Vagina (tissue), 2 donors: ENCODE measurements at places on chromosomes 4 and X.

DNA sequence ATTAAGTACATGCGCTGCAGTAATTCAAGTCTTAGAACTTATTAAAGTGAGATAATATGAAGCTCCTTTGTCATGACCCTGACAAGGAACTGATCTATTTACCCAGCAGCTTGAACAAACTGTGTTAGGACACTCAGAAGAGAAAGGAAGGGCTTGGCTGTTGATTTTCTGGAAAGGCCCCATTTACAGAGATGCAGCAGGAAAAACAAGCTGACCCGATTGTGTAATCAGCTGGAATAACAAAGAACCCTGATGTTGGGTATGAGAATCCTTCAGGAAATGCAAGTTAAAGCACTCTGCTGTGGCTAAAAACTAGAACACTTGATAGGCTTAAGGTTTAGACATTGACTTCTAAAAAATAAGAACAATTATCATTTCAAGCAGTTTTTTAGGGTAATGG is 64.8 kb downstream of the TBC1D9 start:
- H3K36me3 ChIP-seq = no peaks in the 10 kb centered on the region
- no peak for DNase-seq
- H3K27me3 ChIP-seq = no peaks in the 10 kb centered on the region
- peak overlapping the region; percentile 44 for H3K27ac ChIP-seq

- no peak overlapping the region for H3K4me3 ChIP-seq
- H3K36me3 ChIP-seq = no peaks in the 10 kb centered on the region
- H3K4me1 ChIP-seq = no peaks in the 10 kb centered on the region
- H3K27ac ChIP-seq = no peak overlapping the region
These were observed 275.1 kb downstream of the ADGRA3 start for GRCh38 chr4:22240814-22241213.

DNA sequence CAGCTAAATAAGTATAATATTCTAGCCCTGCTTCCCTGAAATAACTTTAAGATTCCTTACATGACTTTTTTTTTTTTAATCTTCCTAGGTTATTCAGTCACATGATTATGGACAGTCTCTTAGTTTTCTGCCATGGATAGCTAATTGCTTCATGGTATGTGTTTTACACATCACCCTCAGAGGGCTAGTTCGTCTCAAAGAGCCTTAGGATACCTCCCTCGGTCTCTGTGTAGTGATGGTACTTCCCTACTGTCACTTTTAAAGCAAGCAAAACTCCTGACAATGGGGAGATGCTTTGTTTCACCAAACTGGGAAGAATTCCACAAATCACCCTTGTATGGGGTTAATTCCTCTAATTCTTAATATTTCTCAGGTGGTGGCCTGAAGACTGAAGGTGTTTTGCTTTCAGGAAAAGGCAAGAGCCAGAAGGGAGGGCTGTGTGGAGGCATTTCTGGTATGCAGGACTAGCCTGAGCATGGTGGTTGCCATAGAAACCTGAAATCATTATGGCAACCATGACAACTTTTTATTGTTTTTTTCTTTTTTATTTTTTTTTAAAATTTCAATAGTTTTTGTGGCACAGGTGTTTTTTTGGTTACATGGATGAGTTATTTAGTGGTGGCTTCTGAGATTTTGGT is 70.4 kb downstream of the BEX3 start:
- no peak for DNase-seq
- no peaks in the 10 kb centered on the region for H3K36me3 ChIP-seq
- no peak overlapping the region for H3K4me3 ChIP-seq
- H3K4me1 ChIP-seq = no peaks in the 10 kb centered on the region

- H3K36me3 ChIP-seq = no peaks in the 10 kb centered on the region
- H3K27ac ChIP-seq = peak overlapping the region; percentile 37
- peak overlapping the region; percentile 60 for H3K4me3 ChIP-seq
- DNase-seq = no peak
- H3K4me1 ChIP-seq = peaks cover 16% of the 10 kb centered on the region
- H3K27me3 ChIP-seq = no peaks in the 10 kb centered on the region
These were observed 100.1 kb downstream of the CEP135 start for GRCh38 chr4:56048702-56049431.

DNA sequence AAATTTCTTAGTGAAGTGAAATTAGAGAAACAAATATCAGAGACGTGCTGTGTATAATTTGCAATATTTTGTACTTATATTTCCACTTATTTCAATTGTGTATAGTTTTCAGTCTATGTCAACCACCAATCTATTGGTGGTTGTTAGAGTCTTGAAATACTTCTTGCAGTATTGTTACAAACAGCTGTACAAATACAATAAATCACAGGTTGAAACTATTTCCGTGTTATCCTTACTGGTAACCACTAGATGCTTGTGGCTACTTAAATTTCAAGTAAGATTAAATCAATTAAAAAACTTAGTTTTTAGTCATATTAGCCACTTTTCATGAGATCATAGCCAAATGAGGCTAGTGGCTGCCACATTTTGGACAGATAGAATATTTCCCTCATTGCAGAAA is 520.5 kb downstream of the GBA3 start:
- H3K4me3 ChIP-seq = no peak overlapping the region
- no peaks in the 10 kb centered on the region for H3K36me3 ChIP-seq
- H3K4me1 ChIP-seq = no peaks in the 10 kb centered on the region
- no peaks in the 10 kb centered on the region for H3K27me3 ChIP-seq
- DNase-seq = no peak
